ENCODE measurements at places on chromosomes 6 and 20. TPM values are rescaled to one million over a fixed set of nuclear protein-coding genes. Genes with fewer than 3 reads are reported as not detected.
A peak's percentile ranks its signal among the peaks of the same experiment; 100 is the strongest.

The SLC22A7 gene
- not detected for total RNA-seq

The LRP11 gene
- 18.8 TPM for total RNA-seq

The AVP gene
- total RNA-seq = not detected

The HRH3 gene
- not detected for total RNA-seq

GRCh38 chr6:85669735-85670194, 27.1 kb upstream of the SYNCRIP start:
- DNase-seq = no peak

DNA sequence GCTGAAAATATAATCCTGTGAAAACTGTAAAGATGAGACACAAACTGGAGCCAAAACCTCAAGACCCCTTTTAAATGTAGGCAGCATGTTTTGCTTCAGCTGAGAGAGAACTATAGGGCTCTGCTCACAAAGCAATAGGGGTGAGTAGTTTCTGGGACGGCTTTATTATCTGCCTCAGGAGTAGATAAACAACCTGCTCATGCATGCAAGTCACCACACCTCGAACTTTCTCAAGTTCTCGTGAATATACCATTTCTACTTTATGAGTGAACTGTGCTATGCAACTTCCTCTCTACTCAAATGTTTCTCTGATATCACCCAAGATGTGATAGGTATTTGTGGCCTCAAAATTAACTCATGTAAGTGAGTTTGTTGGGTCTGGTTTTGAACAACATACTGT, 7.5 kb upstream of the OOEP start:
- DNase-seq = no peak

DNA sequence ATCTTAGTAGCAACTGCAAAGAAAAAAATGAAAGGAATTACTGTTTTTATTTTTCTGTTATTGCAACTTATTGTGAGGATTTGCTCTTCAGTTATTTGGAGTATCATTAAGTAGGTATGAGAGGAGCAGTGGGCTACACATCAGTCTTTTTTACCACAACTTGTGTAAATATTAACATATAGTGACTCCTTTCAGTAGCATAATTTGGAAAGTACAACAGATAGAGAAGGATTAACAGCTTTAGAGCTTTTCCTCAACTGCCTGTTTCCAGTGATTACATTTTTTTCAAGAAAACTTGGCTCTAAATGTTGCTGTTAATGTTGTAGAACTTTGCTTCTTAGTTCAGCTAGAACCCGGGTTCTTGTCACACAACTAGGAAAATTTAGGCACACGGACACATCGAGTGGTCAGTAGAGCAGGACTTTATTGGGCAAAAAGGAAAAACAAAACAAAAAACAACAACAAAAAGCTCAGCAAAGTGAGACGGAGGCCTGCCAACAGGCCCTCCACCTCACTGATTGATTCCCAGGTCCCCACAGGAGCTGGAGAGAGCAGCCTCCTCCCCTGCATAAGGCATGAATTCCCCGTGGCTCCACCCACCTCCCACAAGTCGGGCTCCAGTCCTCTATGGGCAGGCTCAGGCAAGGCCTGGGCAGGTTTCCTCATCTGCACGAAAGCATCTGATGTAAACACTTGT, 75.1 kb downstream of the ADGRG6 start:
- DNase-seq = peak; percentile 63

The ISM1 gene
- total RNA-seq = 7.0 TPM

- no peak for DNase-seq
Observed at GRCh38 chr6:39553860-39554802, 171.1 kb downstream of the KIF6 start.

GRCh38 chr6:3752531-3753227, 1.2 kb upstream of the PXDC1 start:
- no peak for DNase-seq

GRCh38 chr20:23497536-23497935, 6.6 kb downstream of the CST8 start:
- no peak for DNase-seq

DNA sequence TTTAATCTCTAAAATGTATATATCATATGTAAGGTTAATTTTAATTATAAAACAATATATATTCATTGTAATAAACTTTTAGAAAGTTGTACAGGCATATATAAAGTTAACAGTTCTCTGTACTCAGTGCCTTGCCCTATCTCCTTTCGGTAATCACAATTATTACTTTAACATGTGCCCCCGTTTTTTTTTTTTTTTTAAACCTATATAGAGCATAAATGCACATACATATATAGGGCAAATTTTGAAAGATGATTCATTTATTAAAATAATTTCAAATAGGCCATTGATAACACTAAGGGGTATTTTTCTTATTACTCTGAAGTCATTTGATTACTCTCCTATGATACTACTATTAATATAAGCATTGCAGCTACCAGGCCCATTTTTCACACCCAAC, 1.9 kb downstream of the ASF1A start:
- no peak for DNase-seq

DNA sequence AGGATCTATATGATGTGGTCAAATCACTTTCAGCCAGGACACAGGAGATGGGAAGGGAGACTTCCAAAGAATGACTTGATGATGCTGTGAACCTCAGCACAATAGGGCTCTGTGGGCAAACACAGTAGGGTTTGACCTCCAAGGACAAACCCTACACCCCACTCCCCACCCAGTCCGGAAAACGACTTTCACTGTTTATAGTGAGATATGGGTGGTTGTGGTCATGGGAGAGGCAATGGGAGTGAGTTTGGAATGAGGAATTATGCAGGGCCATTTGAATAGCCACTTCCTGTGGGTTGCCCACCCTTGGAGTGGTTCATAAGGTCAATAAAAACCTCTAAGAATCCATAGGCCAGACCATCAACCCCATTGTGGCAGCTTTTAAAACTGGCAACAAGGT, 38.4 kb upstream of the PRND start:
- DNase-seq = no peak

The TMEM14A gene
- 101 TPM for total RNA-seq

Data from Caki2 (cell line).